ENCODE measurements at places on chromosomes 3 and 15.

- DNase-seq = no peak
Observed at GRCh38 chr15:97168704-97169475, 791.6 kb upstream of the ARRDC4 start.

DNA sequence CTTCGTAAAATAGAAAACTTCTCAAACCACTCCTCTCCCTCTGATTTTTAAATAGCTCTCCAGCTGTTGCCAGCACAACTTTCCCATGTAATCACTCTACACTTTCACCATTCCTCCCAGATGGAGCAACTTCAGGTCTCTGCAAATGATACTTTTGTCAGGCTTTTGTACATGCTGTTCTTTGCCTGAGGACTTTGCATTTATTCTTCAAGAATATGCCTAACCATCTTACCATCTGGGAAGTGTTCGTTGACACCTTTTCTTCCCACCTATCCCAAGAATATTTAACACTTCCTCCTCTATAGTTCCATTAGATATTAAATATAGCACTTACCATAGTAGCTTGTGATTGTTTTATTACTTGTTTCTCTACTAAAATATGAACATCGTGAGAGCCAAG lies 703.7 kb downstream of the CADM2 start:
- DNase-seq = no peak

- DNase-seq = peak; percentile 95
Observed at GRCh38 chr3:131381445-131382291, at the start of gene NUDT16. NUDT16 (plus strand) TSS chr3:131381774; CDS start chr3:131381805, 31 bp downstream.

GRCh38 chr3:190320594-190321362 lies 1.5 kb downstream of the CLDN1 start:
- DNase-seq = no peak

GRCh38 chr3:197737749-197738462 lies 1.2 kb upstream of the RUBCN start:
- DNase-seq = no peak

GRCh38 chr3:134366928-134367811 lies 7.1 kb downstream of the AMOTL2 start:
- no peak for DNase-seq

GRCh38 chr3:124858275-124858674 lies 28.9 kb downstream of the ITGB5 start:
- no peak for DNase-seq

GRCh38 chr3:30934208-30934550 lies 39.7 kb upstream of the GADL1 start:
- no peak for DNase-seq

DNA sequence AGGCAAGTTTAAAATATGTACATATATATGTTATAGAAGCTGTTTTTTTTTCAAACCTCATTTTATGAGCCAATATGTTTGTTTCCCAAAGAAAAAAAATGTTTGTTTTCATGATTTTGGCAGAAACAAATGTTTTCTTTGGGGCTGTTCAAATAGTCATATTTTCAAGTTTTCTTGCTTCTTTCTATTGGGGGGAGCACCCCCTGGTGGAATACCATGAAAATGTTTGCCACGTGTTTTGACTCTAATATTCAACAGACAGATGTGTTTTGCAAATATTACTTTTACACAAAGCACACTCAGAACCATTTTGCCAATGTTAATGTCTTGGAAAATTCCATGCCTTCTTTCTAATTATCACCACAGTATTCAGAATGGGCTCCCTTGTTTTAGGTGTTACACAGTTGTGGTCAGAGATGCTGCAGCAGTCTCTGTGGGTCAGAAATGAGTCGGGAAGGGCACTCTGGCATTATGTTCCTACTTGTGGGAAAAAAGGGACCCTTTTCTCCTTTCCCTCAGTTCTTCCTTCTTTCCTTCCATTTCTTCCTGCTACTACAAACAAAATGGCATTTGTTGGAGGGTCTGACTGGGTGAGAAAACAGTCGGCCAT lies 817.0 kb downstream of the TUSC7 start:
- no peak for DNase-seq

DNA sequence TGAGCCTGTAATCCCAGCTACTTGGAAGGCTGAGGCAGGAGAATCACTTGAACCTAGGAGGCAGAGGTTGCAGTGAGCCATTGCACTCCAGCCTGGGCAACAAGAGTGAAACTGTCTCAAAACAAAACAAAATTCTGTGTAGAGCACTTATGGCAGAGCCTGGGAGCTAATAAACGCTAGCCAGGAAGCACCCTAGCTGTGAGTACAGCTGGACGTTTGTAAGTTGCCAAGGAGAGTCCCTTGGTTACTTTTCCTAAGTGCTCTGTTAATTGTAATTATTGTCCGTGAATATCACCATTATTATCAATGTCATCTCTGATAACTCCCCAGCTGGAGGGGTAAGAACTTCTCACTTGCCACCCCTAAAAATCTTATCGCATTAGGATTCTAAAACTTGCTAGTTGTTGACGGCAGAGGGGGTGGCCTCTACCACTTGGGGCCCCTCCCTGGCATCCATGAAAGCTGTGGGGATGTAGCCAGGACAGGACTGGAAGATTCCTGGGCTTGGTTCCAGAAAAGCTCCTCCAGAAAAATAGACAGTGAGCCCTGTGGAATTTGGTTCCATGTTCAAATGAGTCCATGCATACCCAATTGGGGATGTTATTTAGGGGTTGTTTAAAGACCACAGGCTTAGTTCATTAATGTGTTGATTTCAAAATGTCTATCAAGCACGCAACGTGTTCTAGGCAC lies 9.9 kb upstream of the KLHL25 start:
- no peak for DNase-seq

DNA sequence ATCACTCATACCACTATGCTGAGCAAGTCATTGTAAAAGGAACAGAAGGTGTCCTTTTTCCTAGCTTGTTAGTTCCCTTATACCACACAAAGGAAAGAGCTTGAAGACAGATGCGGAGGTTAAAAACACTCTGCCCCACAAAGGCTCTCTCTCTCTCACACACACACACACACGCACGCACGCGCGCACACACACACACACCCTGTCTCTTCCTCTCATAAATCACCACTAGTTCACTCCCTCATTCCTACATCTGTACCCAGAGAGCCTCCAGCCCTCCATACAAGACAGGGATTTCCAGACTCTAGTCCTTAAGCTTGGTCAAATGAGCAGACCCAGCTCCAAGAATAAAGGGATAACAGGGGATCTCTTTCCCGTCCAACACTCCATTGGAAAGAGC lies 120.1 kb upstream of the THBS1 start:
- no peak for DNase-seq

DNA sequence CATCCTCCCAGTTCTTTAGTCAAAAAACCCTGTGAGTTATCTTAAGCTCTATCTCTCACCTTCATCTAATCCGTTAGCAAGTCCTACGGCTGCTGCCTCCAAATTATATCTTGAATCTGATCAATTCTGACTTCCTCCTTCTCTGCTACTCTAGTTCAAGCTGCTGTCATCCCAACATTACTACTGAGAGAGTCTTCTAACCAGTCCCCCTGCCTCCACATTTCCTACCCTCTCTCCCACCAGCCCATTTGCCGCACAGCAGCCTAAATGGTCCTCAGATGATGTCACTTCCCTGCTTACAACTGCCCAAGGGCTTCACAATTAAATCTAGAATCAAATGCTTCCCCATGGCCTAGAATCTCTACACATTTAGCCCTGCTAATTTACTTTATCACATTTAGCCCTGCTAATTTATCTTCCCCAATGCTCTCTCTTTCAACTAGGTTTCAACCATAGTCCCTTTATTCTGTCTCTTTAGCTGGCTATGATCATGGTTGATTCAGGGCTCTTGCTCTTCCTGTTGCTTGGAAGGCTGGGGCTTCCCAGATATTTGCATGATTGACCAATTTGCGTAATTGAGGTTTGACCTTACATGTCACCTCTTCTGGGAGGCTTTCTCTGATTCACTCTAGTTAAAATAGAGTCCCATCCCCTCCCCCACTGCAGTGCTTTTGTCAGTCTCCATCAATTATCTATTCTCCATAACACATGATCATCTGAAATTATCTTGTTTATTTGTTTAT lies 11.0 kb upstream of the ARL14 start:
- no peak for DNase-seq

DNA sequence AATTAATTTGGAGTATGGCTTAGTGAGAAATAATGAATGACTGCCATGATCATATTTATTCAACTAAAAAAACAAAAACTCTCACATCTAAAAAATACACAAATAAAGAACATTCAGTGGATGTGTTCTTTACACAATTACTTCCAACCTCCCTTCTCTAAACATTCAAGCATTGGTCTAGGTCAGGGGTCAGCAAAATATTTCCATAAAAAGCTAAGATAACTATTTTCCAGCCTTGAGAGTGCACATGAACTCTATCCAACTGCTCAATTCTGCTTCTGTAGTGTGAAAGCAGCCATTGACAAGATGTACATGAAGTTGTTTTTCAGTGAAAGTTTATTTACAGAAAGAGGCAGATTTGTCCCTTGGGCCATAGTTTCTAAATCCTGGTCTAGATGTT lies 406.3 kb downstream of the MAGI1 start:
- no peak for DNase-seq

- DNase-seq = no peak
Observed at GRCh38 chr3:157166561-157166960, 6.6 kb upstream of the CCNL1 start.

DNA sequence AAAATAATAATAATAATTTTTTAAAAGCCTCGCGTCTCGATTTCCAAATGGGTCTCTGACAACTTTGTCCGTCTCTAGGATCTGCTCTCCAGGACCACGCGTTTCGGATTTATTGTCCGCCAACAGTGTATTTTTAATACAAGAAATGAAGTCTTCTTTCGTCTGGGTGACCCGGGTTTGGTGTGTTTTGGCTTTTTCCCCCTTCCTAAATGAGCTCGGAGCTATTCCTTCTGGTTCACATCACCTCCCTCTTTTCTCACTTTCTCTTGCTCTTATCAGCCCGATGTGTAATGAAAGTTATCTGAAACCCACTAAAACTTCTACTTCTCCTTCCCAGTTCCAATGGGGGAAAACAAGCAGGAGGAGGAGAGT lies 516.7 kb downstream of the MECOM start:
- no peak for DNase-seq

- no peak for DNase-seq
Observed at GRCh38 chr15:76939715-76940114, 8.2 kb downstream of the RCN2 start.
